ENCODE measurements at places on chromosomes 5 and 9.

DNA sequence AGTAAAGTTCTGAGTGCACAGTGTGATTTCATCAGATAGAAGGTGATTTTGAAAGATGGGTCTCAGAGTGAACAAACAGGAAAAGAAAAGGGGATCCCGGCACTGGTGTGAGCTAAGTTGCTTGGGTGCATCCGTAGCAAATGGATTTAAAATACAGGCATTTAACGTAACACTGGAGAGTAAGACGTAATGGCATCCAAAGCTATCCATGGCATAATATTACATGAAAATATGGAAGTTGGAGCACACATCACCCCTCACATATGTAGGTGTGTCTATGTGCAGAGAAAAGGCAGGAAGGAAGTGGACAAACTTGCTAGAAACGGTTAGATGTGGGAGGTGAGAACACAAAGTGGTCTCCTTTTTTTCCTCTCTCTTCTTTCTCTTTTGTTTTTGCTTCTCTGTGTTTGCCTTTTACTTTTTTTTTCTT, 38.2 kb upstream of the SEMA4D start:
- DNase-seq: no peak

DNA sequence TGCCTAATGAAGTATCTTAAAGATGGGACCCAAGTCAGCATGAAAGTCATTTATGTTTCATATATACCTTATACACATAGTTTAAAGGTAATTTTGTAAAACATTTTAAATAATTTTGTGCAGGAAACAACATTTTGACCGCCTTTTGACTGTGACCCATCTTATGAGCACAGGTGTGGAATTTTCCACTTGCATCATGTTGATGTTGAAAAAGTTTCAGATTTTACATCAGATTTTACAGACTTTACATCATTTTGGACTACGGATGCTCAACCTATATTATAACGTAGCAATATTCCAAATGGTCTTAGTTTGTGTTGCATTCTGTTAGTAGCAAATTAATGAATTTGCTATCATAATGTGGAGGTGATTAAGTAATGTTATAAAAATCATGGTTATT, 21.7 kb upstream of the FAM120AOS start:
- DNase-seq: no peak

- DNase-seq: no peak
Observed at GRCh38 chr5:37771731-37772130, 68.1 kb downstream of the GDNF start.

GRCh38 chr9:75358846-75359245, 270.5 kb downstream of the OSTF1 start:
- DNase-seq: no peak

DNA sequence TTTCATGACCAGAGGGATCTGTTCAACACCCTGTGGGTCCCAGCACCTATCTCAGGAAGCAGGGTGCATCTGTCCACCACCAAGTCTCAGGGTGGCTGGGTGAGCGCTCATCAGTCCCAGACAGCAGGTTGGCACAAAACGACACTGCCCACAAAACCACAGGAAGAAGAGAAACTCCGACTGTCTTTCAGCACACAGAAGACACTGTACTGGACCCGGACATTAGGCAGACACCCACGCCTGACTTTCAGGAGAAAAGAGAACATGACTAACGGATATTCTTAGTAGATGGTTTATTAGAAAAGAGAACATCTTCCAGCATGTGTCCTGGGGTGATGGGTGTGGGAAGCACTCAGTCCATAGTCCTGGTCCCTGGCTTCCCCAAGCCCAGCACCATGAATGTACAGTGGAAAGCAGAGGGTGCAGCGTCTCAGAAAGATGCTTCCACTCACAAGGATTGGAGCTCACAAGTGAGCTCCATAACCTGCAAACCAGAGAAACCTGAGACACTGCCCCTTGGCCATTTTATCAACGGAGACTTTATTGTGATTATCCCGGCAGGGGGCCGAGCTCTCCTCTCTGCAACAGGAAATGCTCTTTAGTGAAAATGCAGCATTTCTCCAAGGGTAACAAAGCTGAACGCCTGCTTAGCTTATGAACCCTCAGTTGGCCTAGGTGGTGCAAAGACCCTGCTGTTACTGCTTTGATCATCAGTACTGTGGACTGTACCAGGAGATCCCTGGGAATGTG, 35.8 kb upstream of the LCP2 start:
- peak; percentile 16 for DNase-seq

GRCh38 chr5:128259607-128260021, 176.0 kb downstream of the SLC12A2 start:
- DNase-seq: no peak

DNA sequence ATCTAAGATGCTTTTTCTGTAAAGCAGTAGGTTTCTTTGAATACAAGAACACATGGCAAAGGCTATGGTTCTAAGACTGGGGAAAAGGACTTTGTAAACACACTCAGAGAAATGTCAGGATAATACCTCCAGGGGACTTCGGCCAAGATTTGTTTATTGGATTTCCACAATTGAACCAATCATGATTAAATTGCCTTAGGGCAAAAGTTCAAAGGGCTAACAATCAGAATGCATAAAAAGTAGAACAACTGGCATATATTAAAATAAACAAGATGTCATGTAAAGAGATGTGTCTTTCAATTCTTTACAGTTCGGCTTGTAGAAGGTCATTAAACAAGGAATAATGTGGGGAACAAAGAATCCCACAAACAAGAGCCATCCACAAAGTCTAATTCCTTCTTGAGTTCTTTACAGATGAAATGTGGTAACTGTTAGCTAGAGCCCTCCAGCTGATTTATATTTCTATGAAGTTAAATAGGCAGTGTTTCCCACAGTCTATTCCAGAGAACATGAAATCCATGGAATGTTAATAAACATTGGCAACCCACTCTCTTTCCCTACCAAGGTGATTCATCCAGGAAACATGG, 565.5 kb downstream of the ZNF608 start:
- no peak for DNase-seq

DNA sequence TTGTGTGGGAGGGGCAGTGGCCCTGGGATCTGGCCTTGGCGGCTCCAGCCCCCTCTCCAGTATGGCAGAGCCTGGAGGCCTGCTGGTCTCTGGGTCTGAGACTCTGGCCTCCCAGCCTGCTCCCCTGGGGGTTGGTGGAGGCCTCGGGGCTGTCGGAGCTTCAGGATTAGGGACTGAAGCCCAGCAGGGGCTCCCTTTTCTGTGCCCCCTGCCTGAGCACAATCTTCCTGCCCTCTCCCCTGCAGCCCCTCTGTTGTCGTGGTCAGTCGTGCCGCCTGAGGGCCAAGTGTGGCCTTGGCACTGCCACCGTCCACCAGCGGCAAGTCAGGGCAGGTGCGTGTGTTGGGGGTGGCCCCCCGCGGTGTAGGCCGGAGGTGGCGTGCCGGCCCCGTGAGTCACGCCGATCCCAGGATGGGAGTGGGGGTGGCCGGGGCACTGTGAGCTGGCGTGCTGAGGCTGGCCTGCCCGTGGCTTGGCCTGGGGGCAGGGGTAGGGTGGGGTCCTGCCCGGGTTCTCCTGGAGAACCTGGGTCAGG, 53.6 kb downstream of the RXRA start:
- DNase-seq: no peak

GRCh38 chr9:125805057-125805456, 57.9 kb downstream of the PBX3 start:
- no peak for DNase-seq

DNA sequence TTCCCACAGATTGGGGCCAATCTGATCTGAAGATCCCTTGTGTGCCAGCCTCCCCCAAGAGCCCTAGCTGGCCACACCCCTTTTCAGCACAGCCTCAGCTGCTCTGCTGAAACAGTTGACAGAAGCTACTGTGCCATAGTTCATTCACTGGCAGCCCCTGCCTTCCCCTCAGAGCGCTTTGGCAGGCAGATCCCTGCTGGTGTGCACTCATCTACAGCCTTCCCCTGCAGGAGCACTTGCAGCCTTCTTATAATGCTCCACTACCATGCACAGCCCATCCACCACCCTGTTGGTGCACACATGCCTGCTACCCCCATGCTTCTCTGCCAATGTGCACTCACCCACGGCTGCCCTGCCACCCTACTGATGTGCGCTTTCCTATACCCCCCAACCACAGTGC, 471.3 kb downstream of the MTRR start:
- no peak for DNase-seq

DNA sequence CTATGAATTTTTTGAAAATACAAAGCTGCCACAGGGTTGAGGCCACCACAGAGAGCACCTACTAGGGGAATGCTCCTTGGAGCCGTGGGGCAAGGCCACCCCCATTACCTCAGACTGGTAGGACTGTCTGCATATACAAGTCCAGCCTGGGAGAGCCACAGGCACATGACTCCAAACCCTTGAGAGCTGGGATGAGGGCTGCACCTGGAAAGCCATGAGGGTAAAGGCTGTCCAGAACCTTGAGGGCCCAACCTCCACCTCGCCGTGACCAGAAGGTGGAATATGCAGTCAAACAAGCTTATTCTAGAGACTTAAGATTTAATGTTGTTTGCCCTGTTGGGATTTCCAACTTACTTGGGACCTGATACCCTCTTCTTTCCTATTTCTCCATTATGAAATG, 69.5 kb upstream of the TSLP start:
- no peak for DNase-seq

DNA sequence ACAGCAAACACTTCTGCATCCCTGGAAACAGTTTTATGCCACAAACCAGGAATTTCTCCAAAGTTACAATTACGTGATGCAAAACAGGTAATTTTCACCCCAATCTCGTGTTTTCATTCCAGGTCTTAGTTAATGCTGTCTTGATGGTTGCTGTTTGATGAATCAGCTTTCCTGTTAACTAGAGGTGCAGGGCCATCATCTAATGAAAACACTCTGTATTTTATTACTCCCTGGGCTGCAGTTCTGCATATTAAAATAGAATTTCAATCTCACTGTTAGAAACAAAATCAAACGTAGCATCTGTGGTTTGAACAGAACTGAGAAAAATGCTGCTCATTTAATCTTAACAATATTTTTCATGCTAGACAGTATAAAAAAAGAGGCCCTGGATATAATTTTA, 129.4 kb downstream of the TUSC1 start:
- DNase-seq: no peak

DNA sequence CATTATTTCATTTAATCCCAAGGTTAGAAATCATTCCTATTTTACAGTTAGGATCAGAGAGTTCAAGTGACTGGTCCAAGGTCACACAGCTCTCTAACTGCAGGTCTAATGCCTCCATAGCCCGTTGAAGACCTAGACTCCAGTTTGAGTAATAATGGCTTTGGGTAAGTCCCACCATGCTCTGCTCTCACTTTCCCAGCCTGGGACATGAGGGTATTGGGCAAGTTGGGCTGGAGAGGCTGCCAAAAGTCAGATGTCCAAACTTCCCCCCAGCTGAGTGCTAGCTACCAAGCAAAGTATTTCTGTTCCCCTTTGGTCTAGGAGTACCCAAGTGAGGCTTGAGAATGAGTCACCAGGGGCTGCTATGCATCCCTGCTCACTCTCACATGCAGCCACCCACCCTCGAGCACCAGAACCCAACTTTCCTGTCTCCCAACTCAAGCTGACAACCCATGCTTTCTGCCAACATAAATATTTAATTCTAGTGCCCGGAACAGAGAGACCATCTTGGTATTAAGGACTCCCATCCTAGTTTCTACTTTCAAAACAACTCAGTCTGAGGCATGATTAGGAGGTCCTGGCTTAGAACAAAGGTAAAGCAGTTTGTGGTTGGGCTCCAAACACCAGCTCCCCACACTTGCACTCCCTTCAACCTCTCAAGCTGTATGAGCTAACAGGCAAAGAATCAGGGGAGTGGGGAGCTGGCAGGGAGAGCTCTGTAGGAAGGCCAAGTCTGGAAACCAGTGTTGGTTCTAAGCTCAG, 236.5 kb upstream of the TRIM32 start:
- no peak for DNase-seq

- DNase-seq: no peak
Observed at GRCh38 chr5:58080573-58080972, 379.3 kb downstream of the PLK2 start.
